ENCODE measurements at places on chromosomes 1 and 21. TPM values are rescaled to one million over a fixed set of nuclear protein-coding genes. Genes with fewer than 3 reads are reported as not detected.

TCEA3 gene
- polyA plus RNA-seq: 28.5 TPM

DYRK3 gene
- 5.6 TPM for polyA plus RNA-seq

TRIM63 gene
- polyA plus RNA-seq: 10.2 TPM

TGFBR3 gene
- 131 TPM for polyA plus RNA-seq

LMO4 gene
- 89.5 TPM for polyA plus RNA-seq

TINAGL1 gene
- polyA plus RNA-seq: 155 TPM

ACTL8 gene
- not detected for polyA plus RNA-seq

S100A16 gene
- polyA plus RNA-seq: 83.8 TPM

All from urinary bladder (tissue), 4 donors.